ENCODE measurements at places on chromosomes 5 and 9.

DNA sequence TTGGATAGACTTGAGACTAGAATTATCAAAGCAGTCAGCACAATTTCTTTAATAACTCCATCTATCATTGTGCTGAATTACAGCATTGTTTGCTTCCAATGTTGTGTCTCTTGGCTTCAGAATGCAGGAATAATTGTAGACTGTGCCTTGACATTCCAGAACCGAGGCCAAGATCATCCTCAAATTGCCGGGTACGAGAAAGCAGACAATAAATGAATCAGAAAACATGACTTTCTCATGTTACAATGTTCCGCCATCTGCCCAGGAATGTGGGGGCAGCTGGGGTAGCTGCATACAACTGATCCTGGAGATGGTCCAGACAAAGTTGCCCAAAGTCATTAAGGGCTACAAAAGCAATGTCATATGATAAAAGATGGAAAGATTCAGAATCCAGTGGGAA, 206.2 kb upstream of the SGCD start:
- no peak for DNase-seq

GRCh38 chr9:20295555-20295954, 326.7 kb downstream of the MLLT3 start:
- no peak for DNase-seq

- no peak for DNase-seq
Observed at GRCh38 chr5:127210042-127210441, 80.6 kb upstream of the MEGF10 start.

GRCh38 chr9:127451858-127452656, 747 bp downstream of the LRSAM1 start:
- peak; percentile 32 for DNase-seq

- DNase-seq: no peak
Observed at GRCh38 chr5:37272511-37272910, 23.3 kb upstream of the CPLANE1 start.

GRCh38 chr9:5511476-5511875, 1.1 kb downstream of the PDCD1LG2 start:
- DNase-seq: no peak

DNA sequence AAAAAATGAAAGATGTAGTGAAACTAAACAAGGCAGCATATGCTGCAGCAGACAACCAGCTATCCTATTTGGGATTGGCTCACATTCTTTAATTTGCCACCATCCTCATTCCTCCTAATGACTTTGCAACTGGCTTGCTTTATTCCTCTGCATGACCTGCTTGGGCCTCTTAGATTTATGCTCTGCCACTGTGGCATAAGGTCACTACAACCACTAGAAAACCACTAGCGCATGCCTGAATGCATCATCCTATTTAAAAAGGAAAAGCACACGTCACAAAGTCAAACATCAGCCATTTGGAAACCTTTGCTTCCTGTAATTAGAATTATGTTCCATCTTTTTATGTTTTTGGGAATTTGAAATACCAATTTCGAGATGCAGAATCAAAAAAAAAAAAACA, 40.8 kb upstream of the CCDC152 start:
- no peak for DNase-seq

- DNase-seq: no peak
Observed at GRCh38 chr9:69283003-69283402, 42.0 kb upstream of the ENTREP1 start.

Measured in neural crest cell (in vitro differentiated cells).